T-helper 17 cell (primary cell): ENCODE measurements at places on chromosomes 16 and 17. TPM values are rescaled to one million over a fixed set of nuclear protein-coding genes. Genes with fewer than 3 reads are reported as not detected.

- H3K4me3 ChIP-seq, result no peak overlapping the region
- H3K36me3 ChIP-seq, result peaks cover 3% of the 10 kb centered on the region
- no peak overlapping the region for H3K27ac ChIP-seq
- peaks cover 14% of the 10 kb centered on the region for H3K27me3 ChIP-seq
- peaks cover 13% of the 10 kb centered on the region for H3K4me1 ChIP-seq
Observed at GRCh38 chr16:11639925-11640899, 28.0 kb upstream of the SNN start.

DNA sequence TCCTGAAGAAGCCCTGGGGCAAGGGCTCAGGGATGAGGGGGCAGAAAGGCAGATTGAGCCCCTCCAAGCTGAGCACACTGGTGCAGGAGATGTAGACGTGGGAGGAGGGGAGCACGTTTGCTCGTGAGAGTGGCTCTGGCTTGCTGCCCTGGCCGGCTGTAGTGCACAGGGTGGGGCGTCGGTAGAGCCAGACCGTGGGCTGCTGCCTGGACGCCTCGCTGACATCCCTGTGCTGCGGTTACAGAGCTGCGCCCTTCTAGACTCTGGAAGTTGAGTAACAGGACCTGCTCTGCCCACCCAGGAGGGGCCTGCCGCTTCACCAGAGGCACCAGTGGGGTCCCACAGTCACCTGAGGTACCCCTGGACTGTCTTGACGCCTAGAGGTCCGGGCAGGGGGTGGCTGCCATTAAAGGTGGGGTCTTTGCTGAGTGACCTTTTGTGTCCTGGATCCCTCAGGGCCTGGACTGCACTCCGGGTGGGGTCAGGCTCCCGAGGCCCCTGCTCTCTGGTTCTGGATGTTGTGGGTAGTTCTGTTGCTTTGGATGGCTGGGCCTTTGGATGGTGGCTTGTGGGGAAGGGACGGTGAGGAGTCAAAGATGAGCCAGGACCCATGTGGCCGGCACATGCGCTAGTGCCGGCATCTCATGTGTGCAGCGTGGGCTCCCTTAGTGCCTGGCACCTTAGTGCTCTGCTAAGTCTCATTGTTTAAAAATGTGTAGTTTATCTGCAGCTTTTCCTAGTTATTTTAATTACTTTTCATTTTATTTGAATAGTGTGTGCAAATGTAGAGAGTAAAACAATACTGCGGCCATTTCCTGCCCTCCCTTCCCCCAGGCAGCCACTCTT is 41.7 kb downstream of the PGS1 start:
- peaks cover 13% of the 10 kb centered on the region for H3K4me1 ChIP-seq
- H3K4me3 ChIP-seq, result no peak overlapping the region
- peak overlapping the region; percentile 1 for H3K27ac ChIP-seq
- H3K27me3 ChIP-seq, result no peaks in the 10 kb centered on the region
- no peak for DNase-seq

GRCh38 chr17:27542841-27543463 is 86.7 kb downstream of the KSR1 start:
- no peak for DNase-seq
- H3K27ac ChIP-seq, result peak overlapping the region; percentile 89
- H3K36me3 ChIP-seq, result no peaks in the 10 kb centered on the region
- H3K4me1 ChIP-seq, result peaks cover 45% of the 10 kb centered on the region
- no peaks in the 10 kb centered on the region for H3K27me3 ChIP-seq
- peak overlapping the region; percentile 31 for H3K4me3 ChIP-seq

DNA sequence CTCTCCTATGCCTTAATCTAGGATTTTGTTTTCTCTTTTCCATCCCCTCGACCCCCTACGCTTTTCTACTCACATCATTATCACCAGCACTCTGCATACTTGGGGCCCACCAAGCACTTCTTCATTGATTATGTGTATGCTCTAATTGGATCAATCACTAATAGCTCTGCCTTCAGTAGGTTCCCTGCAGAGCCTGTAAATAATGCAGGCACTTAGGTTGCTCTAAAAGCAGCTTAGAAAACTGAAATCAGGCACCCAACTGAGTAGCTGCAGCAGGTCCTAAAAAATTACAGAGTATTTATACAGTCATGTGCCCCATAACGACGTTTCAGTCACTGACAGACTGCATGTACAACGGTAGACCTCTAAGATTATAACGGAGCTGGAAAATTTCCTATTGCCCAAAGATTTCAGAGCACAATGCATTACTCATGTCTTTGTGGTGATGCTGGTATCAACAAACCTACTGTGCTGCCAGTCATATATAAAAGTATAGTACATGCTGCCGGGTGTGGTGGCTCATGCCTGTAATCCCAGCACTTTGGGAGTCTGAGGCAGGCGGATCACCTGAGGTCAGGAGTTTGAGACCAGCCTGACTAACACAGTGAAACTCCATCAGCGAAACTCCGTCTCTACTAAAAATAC is 280.4 kb downstream of the HS3ST3B1 start:
- no peak overlapping the region for H3K4me3 ChIP-seq
- H3K36me3 ChIP-seq, result no peaks in the 10 kb centered on the region
- no peak for DNase-seq
- peaks cover 2% of the 10 kb centered on the region for H3K4me1 ChIP-seq

DNA sequence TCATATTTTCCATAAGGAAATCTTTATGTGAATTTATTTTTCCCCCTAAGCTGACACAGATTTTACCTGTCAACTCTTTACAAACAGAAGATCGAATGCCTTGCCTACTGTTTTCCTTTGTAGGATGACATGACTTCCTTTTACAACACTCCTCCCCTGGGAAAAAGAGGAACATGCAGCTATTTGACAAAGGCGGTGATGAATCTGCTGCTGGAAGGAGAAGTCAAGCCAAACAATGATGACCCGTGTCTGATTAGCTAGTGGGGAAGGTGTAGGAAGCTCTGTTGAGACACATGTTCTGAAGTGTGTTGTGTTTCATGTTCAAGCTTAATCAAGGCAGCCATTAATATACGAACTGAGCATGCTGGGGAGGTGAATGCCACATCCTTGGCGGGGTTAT is 238.0 kb downstream of the PHKB start:
- H3K27ac ChIP-seq, result no peak overlapping the region
- peaks cover 18% of the 10 kb centered on the region for H3K36me3 ChIP-seq
- H3K4me1 ChIP-seq, result no peaks in the 10 kb centered on the region
- H3K4me3 ChIP-seq, result no peak overlapping the region

DNA sequence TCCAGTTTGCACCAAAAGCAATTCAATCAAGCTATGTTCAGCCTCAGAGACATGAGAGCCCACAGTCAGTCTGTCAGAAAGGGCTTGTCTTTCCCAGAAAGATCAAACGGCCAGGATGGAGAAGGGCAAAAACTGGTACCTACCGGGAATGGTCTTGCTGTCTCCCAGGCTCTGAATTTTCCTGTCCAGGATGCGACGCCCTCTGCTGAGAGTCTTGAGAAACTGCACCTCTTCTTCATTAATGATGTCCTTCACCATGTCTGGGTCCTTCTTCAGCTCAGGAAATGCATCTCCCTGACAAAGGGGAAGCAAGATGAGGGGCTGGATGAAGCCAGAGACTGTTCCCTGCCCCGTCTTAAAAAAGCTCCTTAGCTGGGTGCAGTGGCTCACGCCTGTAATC is 15.8 kb upstream of the EXOSC6 start:
- DNase-seq, result no peak
- H3K4me1 ChIP-seq, result peaks cover 2% of the 10 kb centered on the region
- no peaks in the 10 kb centered on the region for H3K27me3 ChIP-seq
- H3K4me3 ChIP-seq, result no peak overlapping the region

DNA sequence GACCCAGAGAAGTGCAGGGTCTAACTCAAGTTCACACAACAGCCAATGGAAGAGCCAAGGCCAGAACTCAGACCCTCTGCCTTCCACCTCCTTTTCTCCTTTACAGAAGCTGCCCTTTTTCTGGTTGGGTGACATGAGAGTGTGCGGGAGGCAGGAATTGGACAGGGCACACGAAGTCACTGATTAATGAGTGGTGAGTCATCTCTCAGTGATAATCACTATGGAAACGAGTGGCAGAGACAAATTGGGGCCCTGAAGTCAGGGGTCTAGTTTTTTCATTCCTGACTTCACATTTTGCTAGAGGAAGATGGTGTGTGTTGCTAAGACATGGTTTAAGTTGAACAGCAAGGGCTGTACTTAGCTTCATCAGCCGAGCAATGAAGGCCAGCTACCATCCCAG is 312.7 kb upstream of the CCL2 start:
- H3K36me3 ChIP-seq, result peaks cover 2% of the 10 kb centered on the region
- DNase-seq, result no peak
- H3K4me1 ChIP-seq, result peaks cover 4% of the 10 kb centered on the region
- H3K4me3 ChIP-seq, result no peak overlapping the region
- peaks cover 62% of the 10 kb centered on the region for H3K27me3 ChIP-seq

GRCh38 chr17:11916091-11916490 is 81.2 kb downstream of the ZNF18 start:
- no peaks in the 10 kb centered on the region for H3K4me1 ChIP-seq
- no peak for DNase-seq

Gene KRTAP3-2
- not detected for total RNA-seq

Gene OR4D1
- 1.2 TPM for total RNA-seq

Gene SLC38A8
- not detected for total RNA-seq

Gene FBXO39
- 0.44 TPM for total RNA-seq

Gene ARL5C
- not detected for total RNA-seq
